ENCODE measurements at places on chromosomes 1 and 21.

DNA sequence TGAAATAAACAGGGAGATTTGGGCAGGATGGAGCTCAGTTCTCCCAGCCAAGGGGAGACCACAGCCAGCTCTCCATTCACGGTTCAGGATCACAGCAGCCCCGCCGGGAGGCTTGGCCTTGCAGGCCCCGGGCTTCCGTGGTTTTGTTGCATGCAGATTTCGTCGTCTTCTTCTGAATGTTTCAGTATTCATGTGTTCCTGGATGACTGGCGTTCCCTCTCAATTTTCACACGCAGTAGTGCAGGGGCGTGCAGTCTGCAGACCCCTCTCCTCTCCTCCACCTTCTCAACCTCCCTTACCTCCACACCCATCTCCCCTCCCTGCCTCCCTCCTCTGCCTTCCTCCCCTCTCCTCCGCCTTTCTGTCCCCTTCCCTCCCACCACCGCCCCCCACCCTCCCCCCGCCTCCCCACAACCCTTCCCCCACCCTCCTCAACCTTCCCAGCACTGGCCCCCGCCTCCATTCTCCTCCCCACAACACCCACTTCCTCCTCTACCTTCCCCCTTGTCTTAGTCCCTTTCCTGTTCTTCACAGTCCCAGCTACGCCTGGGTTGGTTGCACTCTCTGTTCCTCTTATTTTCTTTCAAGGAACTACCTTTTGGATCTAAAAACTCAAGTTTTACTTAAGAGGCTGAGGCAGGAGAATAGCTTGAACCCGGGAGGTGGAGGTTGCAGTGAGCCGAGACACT, 8.4 kb upstream of the SLC19A1 start:
- no peak for DNase-seq

GRCh38 chr1:69321311-69321710, 246.4 kb upstream of the LRRC7 start:
- DNase-seq: no peak

DNA sequence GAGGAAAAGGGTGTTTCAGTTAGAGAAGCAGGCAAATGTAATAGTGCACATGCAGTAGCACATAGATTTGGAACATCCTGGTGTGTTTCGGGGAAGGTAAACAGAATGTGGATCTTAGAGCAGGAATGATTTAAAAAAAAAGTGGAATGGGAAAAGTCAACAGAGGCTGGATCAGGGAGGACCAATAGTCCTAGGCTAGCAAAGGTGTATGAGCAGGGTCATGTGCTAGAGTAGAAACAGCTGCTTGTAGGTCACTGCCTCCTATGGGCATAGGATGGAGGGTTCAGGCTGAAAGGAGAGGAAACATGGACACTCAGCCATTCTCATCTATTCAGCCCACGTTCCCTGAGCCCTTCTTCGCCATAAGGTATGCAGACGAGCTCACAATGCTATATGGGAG, 3.7 kb upstream of the KPNA6 start:
- no peak for DNase-seq

- DNase-seq: no peak
Measured at GRCh38 chr1:166165661-166166328, 1.0 kb downstream of the FAM78B start.

- DNase-seq: no peak
Measured at GRCh38 chr1:51915951-51916350, 37.4 kb upstream of the NRDC start.

DNA sequence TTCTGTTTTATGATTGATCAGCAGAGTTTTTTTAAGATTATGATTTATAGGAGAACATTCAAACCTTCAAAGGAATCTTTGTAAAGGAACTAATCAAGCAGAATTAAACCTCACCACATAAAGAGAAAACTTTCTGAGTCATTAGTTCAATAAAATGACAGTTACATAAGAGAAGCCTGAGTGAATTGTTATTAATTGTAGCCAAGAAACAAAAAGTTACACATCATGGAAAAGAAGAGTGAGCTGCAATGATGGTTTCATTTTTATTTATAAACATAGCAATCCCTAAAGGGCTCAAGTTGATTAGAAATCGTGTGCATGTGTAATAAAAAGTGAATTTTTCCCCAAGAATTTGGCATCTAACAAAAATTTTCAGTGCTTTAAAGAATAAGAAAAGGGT, 731.4 kb downstream of the LTN1 start:
- no peak for DNase-seq

DNA sequence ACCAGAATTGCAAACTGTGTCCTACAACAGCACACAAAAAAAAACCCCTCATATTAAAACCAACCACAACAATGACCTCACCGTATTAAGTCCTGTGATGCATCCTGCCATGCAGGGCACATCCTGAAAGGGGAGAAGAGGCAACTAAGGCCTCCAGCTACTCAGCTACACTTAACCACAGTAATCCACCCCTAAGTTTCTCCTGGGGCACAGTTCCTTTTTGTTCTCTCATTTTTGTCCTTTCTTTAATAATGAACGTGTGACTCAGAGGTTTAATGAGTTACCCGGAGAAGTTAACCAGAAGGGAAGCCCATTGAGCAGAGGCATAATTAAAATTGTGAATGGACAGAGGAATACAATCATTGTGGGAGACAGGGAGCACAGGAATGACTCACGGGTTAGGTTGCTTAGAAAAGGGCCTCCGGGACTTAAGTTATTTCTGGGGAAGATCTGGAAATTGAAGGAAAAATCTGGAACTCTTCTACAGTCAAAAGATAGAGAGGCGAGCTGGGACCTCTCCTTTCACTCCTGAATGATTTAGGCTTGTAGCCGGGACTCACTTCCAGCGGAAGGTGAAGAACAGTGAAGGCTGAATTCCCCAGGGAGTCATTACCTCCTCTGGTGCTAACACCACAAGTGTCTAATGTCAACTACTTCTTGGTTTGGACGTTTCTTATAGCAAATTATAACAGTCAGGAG, 36.9 kb upstream of the HIVEP3 start:
- DNase-seq: no peak

DNA sequence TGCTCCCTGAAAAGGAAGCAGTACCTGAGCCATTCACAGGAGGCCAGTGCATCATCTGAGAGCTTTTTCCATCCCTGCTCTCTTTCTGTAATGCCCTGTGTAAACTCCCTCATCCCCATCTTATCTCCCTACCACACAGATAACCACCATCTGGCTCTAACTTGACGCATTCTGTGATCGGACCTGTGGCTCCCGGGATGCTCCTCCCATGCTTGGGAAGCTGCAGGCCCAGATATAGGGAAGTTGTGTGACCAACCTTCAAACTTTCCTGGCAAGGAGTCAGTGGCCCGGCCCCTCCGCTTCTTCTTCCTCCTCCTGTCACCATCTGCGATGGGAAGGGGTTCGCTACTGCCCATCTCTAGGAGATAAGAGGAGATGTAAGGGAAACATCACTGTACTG, 21.1 kb downstream of the MKNK1 start:
- DNase-seq: no peak

DNA sequence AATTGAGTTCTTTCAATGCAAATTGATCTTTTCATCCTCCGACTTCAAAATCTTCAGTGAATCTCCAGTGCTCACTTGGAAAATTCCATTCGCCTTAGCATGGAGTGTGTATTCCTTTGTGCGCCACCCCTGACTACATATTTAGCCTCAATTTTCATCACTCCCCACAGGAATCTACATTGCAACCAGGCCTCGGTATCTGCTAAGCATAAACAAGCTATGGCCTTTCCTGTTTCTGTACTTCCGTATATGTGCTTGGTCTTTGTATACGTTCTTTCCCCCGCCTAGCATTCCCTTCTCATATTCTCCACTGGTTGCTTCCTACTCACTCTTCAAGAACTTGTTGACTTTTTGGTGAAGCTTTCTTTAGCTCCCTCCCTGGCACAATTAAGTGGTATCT, 470.8 kb downstream of the LMO4 start:
- DNase-seq: no peak

GRCh38 chr1:44010935-44011471, 19.6 kb downstream of the CCDC24 start:
- DNase-seq: no peak

DNA sequence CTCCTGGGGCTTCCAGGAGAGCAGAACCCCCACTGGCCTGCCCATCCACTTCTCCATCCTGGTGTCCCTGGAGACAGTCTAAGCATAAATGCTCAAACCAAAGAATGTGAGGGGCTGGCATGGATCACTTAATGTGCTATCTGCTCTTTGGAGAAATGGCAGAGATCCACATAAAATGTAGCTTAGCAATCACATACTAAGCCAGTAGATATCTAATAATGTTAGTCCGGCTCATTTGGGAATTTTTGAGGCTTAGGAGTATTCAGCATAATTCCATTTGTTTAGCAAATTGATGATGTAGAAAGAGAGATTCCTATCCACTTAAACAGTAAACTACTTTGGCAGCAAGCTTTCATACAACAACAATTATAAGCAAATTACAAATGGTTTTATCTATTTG, 90.7 kb downstream of the TENT5C start:
- DNase-seq: no peak

- DNase-seq: no peak
Measured at GRCh38 chr1:5993556-5994491, 1.6 kb upstream of the NPHP4 start.

GRCh38 chr1:245605480-245606156, 450.8 kb downstream of the KIF26B start:
- DNase-seq: no peak

- no peak for DNase-seq
Measured at GRCh38 chr1:237042526-237042891, 525 bp downstream of the RYR2 start.

GRCh38 chr1:9267827-9268581, 24.7 kb upstream of the SPSB1 start:
- DNase-seq: no peak

DNA sequence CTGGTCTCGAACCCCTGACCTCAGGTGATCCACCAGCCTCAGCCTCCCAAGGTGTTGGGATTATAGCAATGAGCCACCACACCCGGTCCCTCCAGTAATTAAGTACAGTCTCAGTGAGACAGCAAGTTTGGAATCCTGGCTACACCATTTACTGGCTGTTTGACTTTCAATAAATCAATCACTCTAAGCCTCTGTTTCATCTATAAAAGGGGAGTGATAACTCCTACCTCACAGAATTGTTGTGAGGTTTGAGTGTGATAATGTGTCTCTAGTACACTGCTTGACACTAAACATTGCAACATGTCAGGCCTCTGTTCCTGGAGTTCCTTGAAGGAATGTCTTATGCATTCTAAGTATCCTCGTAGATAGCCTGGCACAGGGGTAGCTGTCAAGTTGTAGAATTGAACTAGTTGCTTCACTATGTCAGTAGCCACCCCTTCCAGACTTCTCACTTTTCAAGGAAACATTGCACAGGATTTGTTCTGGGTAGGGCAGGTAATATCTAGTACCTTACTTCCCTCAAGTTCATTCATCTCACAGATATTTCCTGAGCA, 12.4 kb downstream of the ENTREP3 start:
- no peak for DNase-seq

- DNase-seq: no peak
Measured at GRCh38 chr1:216175714-216176113, 247.5 kb downstream of the USH2A start.

DNA sequence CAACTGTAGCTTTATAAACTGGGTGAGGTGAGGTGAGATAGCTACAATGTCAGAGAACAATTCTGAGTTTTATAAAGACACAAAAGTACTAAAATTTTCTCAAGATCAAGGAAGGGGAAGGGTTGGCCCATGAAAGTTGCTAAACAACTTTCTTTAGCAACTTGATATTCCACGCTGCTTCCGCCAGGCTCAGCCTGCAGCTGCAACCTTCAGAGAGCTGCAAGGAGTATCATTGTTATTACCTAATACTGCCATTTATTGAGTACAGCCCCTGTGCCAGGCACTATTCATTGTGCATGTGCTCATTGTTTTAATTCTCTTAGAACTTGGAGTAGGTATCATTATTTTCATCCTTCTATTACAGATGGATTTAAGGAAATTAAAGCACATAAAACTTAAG, 34.1 kb upstream of the SUCO start:
- DNase-seq: no peak

- no peak for DNase-seq
Measured at GRCh38 chr1:60068393-60069045, 5.1 kb downstream of the C1orf87 start.

Measured in stimulated activated CD8-positive, alpha-beta memory T cell treated with anti-CD3 and anti-CD28 coated beads, Interleukin-15, amount 100 ng/mL, for 1 hour (primary cell).